NB4 (cell line): ENCODE measurements at places on chromosomes 3 and 15.

DNA sequence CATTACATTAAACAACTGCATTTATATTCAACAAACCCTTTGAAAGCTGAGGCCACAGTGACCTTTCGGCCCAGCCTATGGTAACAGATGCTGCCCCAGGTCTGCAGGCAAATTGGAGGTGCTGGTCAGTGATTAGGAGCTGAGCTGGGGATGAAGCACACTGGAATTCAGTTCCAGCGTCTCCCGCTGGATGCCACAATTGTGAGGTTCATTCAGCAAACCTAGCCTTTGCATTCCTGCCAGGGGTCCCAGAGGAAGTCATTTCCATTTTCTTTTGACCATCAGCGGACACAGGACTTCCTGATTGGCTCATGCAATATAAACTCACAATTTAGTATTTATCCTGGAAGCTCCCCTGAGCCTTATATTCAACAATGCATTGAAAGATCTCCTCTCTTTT, 89.5 kb downstream of the IL20RB start:
- no peak for DNase-seq

GRCh38 chr15:73176598-73176997, 124.3 kb downstream of the NEO1 start:
- DNase-seq, result no peak

- DNase-seq, result no peak
Observed at GRCh38 chr3:192489579-192489978, 237.8 kb downstream of the FGF12 start.

GRCh38 chr15:93941697-93942096, 289.7 kb upstream of the MCTP2 start:
- DNase-seq, result no peak

GRCh38 chr3:119098619-119099222, 47.2 kb upstream of the TEX55 start:
- peak; percentile 35 for DNase-seq

DNA sequence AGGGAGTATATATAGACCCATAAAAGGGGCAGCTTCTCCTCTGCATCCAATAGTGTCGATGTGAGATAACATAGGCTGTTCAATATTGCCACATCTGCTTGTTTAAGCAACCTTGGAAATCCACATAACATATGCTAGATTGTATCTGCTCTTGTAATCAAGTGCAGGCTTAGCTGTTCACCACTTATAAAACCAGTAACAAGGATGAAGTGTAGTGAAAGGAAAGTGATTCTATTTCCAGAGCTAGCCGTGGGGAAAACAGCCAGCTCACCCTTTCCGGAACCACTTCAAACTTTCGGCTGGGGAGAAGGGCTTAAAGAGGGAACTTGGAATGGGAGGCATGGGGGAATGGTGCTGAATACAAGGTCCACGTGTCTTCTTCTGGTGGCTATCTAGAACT, 204.0 kb downstream of the TAFA4 start:
- no peak for DNase-seq

GRCh38 chr3:41207355-41207754, 8.1 kb downstream of the CTNNB1 start:
- DNase-seq, result no peak

GRCh38 chr3:183563536-183563874, 8.0 kb upstream of the KLHL6 start:
- no peak for DNase-seq

- DNase-seq, result no peak
Observed at GRCh38 chr3:135246027-135246426, 451.0 kb downstream of the EPHB1 start.

GRCh38 chr3:42683875-42684598, 1.3 kb upstream of the KLHL40 start:
- peak; percentile 87 for DNase-seq

- DNase-seq, result no peak
Observed at GRCh38 chr3:156149876-156150275, 29.5 kb downstream of the KCNAB1 start.

DNA sequence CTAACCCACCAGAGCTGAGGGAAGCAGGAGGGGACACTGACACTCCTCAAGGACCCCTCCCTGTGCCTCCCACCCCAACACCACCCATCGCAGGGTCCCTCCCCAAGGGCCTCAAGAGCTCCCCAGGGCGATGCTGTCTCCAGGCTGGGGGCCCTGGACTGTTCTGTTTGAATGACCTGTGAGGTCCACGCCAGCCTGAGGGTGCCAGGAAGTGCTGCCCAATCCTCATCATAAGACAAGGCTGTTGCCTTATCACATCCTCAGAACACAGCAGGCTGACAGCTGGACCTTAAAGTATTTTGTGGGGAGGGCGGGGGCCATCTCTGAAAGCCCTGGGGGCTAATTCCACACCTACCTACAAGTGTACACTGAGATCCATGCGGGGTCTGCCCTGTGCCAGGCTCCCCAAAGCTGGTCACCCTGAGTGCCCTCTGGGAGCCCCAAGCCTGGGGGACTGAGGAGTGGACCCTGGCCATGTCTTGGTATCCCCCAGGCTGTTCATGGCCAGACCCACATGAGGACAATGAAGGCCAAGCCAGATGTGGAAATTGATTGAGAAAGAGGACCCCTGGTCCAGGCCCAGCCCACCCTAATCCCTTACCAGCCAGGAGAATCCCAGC, 23.8 kb upstream of the GOLGA6C start:
- no peak for DNase-seq

- DNase-seq, result no peak
Observed at GRCh38 chr3:124785973-124786372, 55.7 kb downstream of the UMPS start.

DNA sequence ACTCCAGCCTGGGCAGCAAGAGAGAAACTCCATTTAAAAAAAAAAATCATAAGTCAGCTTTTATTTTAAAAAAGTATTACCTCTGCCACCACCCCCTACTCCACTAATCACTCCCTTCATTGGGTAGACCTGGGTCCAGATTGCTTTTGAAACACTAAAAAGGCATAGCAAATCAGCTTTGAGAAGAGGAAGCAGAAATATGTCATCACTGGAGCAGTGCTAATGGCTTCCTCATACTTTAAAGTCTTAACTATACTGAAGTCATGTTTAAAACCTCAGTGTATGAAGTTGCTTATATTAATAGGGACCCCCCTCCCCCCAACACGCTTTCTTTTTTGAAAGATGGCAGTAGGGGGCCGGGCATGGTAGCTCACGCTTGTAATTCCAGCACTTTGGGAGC, 1.0 kb upstream of the HTR3D start:
- no peak for DNase-seq

- DNase-seq, result no peak
Observed at GRCh38 chr3:71466483-71466882, 117.0 kb downstream of the FOXP1 start.

DNA sequence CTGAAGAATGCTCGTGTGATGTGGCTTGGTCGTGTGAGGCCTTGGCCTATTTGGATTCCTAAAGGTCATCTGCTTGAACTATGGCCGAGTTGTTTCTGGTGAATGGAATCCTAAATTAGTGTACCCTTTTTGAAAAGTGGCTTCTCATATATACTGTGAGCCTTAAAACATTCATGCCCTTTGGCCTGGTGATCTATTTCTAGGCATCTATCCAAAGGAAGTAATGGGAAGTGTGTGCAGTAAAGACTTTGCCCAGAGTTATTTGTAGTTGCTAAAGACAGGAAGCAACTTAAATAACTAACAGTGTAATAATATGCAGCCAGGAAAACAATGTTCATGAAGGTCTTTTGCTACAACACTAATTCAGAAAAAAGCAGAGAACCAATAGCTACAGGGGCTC, 3.0 kb downstream of the DGKG start:
- no peak for DNase-seq

DNA sequence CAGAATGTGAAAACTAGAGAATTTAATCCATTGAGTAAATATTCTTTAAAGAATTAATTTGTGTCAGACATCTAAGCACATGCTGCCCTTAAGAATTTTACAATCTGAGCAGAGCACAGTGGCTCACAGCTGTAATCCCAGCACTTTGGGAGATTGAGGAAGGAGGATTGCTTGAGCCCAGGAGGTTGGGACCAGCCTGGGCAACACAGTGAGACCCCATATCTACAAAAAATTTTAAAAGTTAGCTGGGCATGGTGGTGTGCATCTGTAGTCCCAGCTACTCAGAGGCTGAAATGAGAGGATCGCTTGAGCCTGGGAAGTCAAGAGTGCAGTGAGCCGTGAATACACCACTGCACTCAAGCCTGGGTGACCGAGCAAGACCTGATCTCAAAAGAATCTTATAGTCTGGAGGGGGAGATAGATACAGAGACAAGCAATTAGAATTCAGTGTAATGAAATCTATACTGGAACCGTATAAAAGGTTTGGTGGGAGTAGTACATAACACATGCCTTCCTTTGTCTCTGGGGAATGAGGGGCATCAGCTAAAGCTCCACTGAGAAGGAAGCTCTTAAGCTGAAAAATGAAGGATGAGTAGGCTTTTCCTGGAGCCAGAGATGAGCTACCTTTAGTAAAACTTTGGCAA, 21.2 kb downstream of the ATP11B start:
- no peak for DNase-seq

DNA sequence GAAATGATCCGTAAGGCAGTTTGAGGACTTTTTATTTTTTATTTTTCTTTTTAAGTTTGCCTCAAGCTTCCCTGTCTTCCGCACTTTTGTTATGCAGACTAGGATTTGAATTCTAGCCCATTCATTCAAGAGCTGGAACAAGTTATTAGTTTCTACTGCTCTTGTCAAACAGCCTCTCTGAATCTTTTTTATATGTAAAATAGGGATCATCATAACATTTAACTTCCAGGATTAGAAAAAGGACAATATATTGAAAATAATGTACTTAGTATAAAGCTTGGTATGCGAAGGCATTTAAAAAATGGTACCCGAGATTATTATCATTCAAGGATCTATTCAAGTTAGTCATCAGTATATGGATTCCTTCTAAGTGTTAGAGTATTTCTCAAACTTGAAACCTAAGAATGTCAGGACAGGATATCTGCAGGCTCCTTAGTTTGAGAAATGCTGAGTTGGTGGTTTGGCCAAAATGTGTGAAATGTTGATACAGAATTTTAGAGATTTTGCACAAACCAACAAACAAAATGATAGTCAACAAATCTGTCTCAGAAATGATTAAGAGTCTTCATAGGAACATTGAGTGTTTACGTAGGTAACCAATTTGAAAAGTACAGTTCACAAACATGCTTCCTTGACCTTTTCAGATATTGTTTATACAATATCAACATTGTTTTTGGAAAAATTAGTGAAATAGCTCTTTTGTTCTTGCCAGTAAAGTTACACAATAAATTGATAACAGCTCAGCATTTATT, 40.5 kb upstream of the IGSF10 start:
- no peak for DNase-seq

DNA sequence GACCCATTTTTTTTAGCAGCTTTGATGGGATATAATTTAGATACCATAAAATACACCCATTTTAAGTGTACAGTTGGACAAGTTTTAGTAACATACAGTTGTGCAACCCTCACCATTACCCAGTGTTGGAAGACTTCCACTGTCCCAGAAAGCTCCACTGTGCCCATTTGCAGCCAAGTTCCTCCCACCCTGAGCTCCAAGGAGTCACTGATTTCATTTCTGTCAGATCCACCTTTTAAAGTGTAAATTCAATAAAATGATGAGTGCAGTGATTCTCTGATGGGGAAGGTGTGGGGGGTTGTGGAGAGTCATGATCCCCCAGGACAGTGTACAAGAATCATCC, 93.2 kb upstream of the IGF1R start:
- DNase-seq, result no peak

GRCh38 chr3:194880940-194881925, 195.6 kb downstream of the FAM43A start:
- DNase-seq, result peak; percentile 74

DNA sequence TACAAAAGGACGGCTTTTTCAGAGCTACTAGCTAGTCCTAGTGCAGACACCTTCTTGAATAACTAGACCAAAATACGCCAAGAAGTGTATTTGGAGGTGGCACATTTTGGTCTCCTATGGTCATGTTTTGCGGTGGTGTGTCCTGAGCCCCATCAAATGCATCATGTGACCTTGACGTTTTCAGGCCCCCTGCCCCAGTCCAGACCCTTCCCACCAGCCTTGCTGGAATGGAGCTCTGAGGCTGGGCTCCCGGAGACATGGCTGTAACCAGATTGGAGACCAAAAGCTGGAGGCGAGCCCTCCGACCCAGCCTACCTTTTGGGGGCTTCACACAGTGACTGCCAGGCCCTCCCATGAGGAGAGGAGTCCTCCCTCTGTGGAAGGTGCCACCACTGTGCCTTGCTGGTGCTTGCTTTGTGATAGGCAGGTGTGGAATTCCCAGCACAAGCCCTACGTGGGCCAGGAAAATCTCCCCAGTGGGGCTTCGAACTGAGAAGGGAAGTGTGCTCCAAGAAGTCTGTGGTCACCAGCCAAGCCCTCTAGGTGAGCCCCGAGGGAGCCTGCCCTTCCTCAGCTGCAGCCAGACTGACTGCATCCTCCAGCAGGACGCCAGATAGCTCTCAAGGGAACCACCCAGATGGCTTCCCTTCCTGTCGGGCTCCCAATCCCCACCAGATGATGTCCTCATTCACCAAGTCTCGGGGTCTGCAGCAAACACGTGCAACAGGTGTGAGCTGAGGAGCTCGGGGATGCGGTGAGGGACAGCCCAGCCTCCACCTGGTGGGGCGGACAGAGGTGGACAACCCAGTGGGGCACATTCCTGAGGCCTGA, 126.2 kb downstream of the ASB7 start:
- peak; percentile 59 for DNase-seq

- peak; percentile 88 for DNase-seq
Observed at GRCh38 chr15:94119923-94120775, 111.2 kb upstream of the MCTP2 start.

- peak; percentile 42 for DNase-seq
Observed at GRCh38 chr15:42118650-42119445, 24.5 kb upstream of the PLA2G4D start.

- DNase-seq, result no peak
Observed at GRCh38 chr15:80441041-80441440, 36.9 kb downstream of the ARNT2 start.

GRCh38 chr3:189714991-189715961, 84.1 kb downstream of the TP63 start:
- DNase-seq, result no peak

- no peak for DNase-seq
Observed at GRCh38 chr15:38593524-38593923, 28.9 kb upstream of the RASGRP1 start.

DNA sequence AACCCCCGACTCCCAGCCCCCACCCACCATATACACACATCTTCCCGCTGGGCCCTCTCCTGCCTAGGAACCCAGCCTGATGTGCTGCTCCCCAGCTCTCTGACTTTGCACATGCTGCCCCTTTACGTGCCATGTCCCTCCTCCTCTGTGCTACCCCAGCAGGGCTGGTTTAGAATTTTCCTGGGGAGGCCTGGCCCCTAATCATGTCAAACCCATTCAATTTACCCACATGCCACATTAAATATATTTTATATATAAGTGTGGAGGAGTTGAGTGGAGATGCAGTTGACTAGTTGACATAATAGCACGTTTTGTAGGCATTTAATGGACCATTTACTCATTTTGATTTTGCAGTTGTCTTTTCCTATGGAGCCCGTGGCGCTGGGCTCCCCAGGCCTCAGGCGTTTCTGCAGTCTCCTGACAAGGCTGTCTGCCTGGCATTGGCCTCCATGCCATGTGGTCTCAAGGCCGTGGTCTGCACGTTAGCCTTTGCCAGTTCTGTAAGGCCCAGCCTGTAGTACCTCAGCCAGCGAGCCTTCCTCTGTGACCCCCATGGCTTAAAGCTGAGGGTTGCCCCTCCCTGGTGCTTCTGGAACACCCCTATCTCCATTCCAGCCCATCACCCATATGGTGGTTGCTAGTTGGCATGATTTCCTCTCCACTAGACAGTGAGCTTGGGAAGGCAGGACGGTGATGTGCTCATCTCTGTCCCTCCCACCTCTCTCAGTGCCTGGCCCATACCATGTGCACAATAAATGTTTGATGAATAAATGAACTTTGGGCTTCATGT, 155.8 kb downstream of the TLE3 start:
- no peak for DNase-seq

- DNase-seq, result no peak
Observed at GRCh38 chr3:140536926-140537726, 140.7 kb upstream of the TRIM42 start.
